Stimulated activated CD8-positive, alpha-beta memory T cell treated with anti-CD3 and anti-CD28 coated beads, Interleukin-7, amount 100 ng/mL, for 48 hours (primary cell): ENCODE measurements at places on chromosomes 5 and 9.

- DNase-seq, result no peak
Observed at GRCh38 chr5:174418809-174419539, 305.4 kb upstream of the MSX2 start.

DNA sequence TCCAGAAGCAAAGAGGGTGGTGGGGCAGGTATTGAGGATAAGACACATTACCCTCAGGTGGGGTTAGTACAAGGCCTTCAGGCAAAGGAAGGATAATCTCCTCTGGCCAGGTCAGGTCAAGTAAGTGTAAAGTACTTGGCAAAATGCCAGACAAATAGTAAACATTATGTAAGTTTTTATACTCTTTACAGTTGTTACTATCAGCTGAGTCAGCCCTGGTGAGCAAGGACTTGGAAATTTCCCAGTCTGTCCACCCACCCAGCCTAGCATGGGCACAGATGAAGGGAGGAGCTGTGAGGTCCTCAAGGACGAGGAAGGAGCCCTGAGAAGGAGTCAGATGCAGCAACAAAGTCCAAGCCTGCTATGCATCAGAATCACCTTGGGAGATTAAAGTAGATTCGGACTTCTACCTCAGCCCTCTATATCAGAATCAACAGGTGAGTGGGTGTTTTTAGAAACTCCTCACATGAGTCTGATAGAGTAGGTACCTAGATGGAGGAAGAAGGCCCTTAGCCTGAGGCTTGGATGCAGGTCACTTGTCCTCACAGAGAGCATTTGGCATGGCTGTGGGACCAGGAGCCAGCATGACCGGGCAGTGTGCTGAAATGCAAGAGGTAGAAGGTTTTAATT lies 50.2 kb upstream of the BARX1 start:
- no peak for DNase-seq

DNA sequence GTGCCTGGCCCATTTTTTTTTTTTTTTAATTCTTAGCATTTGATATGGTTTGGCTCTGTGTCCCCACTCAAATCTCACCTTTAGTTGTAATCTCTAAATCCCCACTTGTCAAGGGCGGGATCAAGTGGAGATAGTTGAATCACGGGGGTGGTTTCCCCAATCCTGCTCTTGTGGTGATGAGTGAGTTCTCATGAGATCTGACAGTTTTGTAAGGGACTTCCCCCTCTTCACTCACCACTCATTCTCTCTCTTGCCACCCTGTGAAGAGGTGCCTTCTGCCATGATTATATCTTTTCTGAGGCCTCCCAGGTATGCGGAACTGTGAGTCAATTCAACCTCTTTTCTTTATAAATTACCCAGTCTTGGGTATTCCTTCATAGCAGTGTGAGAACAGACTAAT lies 27.2 kb downstream of the NDUFAF2 start:
- peak; percentile 23 for DNase-seq

DNA sequence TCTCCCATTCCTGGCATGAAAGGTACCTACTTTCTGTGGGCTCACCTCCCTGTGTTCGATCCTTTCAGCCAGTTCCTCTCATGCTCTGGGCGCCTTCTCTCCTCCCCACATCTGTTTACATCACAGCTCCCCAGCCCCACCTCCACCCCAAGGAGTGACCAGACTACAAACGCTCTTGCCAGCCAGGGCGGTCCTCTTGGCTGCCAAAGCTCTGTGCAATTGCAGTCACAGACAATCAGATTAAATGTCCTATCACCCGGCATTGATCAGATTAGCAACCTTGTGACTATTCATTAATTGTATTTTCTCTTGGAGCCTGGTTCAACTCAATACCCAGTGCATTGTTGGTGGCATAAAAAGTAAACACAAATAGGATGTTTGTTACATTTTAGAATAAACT lies 211.2 kb upstream of the TBCA start:
- no peak for DNase-seq

DNA sequence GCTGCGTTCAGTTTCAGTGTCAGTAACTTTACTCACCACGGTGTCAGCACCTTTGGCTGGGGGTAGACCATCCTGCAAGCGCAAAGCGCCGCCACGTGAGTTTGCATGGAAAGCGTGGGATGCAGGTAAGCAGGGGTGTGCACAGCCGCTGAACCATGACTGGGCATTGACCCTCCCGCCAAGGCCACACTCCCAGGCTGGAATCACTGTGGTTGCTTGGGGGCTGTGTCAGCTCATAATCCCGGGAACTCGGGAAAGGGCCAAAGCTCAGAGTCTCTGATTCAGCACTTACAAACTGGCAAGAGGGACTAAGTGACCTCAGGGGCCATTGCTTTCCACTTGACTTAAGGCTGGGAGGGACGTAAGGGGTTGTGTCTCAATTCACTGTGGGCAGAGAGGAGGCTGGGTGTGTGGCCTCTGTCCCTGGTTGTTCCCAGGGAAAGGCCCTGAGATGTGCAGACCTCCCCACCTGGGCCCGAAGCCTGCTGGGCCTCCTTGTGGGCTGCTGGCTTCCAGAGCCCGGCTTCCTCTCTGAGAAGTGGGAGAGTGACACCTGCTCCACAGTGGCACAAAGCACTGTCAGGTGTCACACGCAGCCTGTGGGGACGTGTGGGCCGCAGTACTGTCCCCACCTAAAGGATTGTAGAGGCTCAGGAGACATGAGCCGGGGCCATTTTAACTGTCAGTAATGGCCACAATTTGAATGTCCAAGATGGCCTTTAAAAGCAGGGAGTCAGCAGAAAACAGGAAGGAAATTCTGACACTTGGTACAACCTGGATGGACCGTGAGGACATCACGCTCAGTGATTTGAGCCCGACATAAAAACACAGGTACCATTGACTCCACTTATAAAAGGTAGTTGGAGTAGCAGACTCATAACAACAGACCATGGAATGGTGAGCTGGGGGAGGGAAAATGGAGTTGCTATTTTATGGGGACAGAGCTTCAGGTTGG lies 16.7 kb downstream of the ABO start:
- no peak for DNase-seq

- DNase-seq, result no peak
Observed at GRCh38 chr9:37969130-37969529, 65.2 kb upstream of the SLC25A51 start.

GRCh38 chr9:82020331-82020730 lies 31.8 kb downstream of the SPATA31D1 start:
- DNase-seq, result no peak

DNA sequence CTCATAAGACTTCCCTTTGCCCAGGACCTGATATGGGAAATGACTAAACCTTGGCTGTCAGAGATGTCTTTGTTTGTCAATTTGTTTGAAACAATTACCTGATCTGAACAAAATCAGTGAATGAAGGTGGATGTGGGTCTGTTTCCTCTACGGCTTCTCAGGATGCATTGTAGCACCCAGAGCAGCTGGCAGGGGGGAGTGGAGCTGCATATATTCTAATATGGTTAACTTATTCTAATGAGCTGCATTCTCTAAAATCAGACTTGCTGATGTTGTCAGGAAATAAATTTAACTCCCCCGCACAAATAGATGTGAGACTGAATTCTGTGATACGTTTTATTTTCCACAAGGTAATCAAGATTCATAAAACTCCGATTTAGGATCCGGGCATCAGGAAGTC lies 665.4 kb downstream of the MAT2B start:
- no peak for DNase-seq

- DNase-seq, result no peak
Observed at GRCh38 chr5:162209005-162209605, 141.5 kb downstream of the GABRG2 start.

DNA sequence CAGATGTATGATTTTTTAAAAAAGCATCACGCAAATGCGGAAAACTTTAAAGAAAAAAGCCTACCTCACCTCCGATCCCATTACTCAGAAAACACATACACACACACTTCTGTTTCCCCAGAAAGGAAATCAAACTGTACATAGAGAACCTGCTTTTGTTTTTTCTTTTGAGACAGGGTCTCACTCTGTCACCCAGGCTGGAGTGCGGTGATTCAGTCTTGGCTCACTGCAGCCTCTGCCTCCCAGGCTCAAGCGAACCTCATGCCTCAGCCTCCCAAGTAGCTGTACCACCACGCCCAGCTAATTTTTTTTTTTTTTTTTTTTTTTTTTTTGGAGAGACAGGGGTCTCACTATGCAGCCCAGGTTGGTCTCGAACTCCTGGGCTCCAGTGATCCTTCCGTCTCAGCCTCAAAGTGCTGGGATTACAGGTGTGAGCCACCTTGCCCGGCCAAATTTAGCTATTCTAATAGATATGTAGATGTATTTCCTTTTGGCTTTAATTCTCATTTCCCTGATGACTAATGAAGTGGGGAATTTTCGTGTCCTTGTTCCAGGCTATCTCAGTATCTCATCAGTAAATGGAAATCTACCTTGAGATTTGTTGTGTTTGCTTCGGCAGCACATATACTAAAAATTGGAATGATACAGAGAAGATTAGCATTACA lies 25.7 kb upstream of the EEIG1 start:
- DNase-seq, result no peak

GRCh38 chr5:150457121-150457520 lies 7.6 kb upstream of the RPS14 start:
- DNase-seq, result no peak

GRCh38 chr9:135480940-135481310 lies 1.3 kb downstream of the PPP1R26 start:
- no peak for DNase-seq

DNA sequence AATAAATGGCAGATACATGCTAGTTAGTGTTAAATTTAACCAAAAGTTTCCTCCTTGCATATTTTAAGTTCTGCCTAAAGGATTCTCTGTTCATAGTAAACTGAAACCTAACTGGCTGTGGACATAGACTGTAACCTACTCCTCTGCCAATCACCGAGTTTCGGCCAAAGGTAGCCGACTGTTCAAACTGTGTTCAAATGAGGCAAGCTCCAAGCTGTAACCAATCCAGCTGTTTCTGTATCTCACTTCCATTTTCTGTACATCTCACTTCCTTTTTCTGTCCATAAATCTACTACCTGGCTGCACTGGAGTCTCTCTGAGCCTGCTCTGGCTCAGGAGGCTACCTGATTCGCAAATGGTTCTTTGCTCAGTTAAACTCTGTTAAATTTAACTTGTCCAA lies 44.1 kb downstream of the KCNV2 start:
- no peak for DNase-seq

- no peak for DNase-seq
Observed at GRCh38 chr5:76960004-76960625, 7.3 kb downstream of the CRHBP start.

DNA sequence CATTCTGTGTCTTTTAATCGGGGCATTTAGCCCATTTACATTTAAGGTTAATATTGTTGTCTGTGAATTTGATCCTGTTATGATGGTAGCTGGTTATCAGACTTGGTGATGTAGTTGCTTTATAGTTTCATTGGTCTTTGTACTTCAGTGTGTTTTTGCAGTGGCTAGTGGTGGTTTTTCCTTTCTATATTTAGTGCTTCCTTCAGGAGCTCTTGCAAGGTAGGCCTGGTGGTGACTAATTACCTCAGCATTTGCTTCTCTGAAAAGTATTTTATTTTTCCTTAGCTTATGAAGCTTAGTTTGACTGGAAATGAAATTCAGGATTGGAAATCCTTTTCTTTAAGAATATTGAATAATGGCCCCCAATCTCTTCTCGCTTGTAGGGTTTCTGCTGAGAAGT lies 156.9 kb downstream of the CNTLN start:
- DNase-seq, result no peak

DNA sequence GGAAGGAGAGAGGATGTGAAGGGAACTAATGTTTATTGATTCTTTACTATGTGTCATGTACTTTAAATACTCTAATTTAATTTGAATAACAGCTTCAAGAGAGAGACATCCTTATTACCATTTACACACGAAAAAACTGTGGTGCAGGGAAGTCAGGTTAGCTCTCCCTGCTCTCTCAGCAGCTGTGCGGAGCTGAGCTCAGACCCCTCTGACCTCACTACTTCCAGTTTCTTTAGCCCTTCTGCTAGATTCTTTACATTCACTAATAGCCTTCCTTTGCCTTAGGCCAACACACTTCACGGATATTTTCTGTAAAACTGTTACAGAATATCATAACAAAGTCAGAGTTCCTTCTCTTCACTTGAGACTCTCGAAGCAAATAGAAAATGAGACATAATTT lies 131.3 kb upstream of the ARRDC3 start:
- no peak for DNase-seq

GRCh38 chr5:141732417-141732816 lies 50.4 kb upstream of the ARAP3 start:
- no peak for DNase-seq

GRCh38 chr9:35115680-35116538 lies at the start of gene ATOSB:
Gene ATOSB (minus strand): TSS chr9:35115862. CDS start chr9:35108274, 7,588 bp downstream.
- peak; percentile 94 for DNase-seq

DNA sequence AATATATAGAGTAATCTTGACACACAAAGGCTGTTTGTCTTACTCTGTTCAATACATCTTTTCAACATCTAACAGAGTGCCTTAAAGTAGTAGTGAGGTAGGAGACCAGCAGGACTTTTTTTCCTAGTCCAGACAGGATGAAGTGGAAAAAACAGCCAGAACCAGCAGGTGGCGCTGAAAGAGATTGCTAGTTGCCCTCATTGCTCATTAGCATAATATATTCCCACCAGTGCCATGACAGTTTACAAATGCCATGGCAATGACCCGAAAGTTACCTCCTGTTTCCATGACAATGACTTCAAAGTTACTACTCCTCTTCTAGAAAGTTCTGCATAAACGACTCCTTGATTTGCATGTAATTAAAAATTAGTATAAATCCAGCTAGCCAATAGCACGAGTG lies 387.4 kb downstream of the ACTL7B start:
- DNase-seq, result no peak

DNA sequence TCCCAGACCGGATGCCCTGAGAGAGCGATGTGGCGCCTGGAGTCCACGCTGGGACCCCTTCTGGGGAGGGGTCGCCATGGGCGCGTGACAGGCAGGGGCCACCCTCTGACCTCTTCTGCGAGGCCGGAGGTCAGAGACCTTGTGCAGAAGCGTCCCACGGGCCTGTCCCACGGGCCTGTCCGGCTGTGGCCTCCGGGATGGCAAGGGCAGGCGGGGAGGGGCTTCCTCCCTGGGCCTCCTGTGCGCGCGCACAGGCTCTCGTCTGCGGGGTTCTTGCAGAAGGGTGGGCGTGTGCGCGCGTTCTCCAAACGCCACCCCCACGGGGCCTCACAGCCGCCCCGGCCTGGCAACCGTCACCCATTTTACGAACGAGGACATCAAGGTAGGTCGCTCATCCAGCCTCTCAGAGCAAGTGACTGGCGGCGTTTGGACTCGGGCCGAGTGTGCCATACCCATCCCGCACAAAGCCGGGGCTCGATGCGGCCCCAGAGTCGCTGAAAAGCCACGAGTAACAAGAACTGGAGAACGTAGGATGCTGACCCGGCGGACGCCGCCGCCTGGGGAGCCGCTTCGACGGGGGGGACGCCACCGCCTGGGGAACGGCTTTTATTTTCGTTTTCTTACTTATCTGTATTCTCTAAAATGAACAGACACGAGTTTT lies 897 bp downstream of the AHRR start:
- DNase-seq, result no peak

GRCh38 chr5:140607031-140607430 lies 25.9 kb downstream of the CD14 start:
- DNase-seq, result no peak

DNA sequence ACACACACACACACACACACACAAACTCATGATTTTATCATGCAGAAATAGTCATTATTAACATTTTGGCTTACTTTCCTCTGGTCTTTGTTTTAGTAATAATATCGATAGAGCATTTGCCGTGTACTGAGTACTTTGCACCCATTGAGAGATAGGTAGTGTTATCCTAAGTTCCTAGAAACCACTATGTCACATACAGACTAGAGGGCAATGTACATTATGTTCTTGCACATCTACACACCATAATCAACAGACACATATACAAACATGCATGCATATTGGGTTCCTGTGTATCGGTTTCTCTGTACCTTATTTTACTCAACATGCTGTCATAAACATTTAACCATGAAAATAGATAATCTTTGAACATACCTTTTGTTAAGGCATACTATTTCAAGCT lies 45.7 kb downstream of the MAT2B start:
- no peak for DNase-seq
